ENCODE measurements at places on chromosomes 7 and 10. TPM values are rescaled to one million over a fixed set of nuclear protein-coding genes. Genes with fewer than 3 reads are reported as not detected.

DNA sequence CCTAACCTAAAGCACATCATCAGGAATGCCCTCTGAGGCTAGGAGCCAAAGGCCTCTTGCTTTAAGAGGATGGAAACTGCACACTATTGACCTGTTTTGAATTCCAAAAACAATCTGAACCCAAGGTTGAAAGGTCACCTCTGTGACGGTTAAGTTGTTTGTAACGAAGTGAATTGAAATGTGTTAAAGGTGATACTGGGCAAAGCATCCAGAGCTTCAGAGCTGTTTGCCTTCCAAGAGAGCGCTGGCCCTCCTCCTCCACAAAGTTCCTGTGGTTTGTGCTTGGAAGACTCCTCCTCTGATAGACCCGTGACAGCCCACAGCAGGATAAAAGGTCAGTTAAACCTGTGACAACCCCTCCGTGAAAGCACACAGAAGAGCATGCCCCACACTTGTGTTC lies 133.7 kb upstream of the CTTNBP2 start:
- DNase-seq: no peak

DNA sequence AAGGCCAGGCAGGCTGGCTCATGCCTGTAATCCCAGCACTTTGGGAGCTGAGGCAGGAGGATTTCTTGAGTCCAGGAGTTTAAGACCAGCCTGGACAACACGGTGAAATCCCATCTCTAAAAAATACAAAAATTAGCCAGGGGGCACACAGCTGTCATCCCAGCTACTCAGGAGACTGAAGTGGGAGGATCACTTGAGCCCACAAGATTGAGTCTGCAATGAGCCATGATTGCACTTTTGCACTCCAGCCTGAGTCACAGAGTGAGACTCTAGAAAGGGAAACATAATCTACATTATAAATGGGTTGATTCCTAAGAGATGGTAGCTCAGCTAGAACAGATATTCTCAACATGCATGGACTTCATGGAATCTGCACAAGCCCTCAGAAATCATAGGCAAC lies 6.3 kb upstream of the LIPF start:
- no peak for DNase-seq

DNA sequence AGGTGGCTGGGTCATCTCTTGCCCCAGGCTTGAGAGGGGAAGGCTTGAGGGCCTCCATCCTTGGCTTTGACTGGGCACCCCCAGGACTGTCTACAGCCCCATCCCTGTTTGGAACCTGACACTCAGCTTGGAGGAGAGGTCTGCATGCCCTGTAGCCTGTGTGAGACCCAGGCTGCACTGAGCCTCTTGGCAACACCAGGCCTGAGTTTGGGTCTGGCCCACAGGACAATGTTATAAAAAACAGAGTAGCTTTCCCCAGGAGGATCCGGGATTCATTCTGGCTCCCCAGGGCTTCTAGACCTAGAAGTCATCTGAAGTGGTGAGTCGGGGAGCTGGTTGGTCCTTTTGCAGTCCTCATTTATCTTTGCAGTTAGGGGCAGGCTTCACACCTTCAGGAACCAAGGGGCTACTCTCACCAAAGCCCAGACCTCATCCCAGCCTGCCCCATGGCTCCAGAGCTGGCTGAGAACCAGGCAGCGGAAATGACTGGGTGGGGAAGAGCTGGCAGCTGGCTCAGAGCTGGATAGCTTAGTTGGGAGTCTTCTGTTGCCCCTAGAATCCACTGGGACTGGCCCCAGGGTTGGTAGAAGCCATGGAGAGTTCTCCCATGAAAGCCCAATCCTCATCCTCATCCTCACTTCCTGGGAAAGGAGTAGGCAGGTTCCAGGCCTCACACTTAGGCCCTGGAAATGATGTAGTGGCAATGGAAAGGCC lies 68.8 kb downstream of the ADCYAP1R1 start:
- no peak for DNase-seq

DNA sequence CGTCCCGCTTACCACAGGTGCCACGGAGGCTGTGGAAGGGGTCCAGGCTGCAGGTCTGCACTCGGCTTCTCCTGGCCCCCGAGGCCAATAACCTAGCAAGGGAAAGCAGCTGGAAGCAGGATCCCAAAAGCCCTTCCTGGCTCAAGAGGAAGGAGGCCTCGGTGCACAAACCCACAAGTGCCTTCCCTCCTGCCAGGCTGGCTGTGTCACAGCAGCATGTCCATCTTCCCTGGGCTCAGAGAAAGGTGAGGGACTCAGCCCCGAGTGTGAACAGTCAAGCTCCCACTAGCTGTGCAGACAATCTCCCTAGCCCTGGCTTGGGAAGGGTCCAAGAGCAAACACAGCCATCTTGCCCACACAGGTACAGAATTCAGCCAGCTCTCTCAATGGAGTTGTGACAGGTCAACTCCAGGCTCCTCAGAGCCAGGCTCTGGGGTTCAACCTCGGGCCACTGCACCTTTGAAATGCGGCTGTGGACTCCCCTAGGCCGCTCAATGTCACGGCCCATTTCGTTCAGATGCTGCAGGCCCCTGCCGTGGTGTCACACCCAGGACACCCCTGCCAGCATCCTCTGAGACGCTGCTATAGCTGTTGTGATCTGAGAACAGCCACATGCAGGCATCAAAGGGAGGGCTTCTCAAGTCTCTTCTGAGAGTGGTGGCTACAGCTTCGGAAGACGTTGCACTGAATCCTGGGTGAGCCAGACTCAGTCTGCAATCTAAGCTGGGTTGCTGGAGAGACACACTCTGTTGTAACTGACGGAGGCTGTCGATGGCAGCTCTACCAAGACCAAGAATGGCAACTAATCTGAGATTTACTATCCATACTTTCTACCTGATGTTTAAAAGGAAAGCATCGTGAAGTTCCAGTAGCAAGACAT lies 137.9 kb downstream of the DIP2C start:
- no peak for DNase-seq

DNA sequence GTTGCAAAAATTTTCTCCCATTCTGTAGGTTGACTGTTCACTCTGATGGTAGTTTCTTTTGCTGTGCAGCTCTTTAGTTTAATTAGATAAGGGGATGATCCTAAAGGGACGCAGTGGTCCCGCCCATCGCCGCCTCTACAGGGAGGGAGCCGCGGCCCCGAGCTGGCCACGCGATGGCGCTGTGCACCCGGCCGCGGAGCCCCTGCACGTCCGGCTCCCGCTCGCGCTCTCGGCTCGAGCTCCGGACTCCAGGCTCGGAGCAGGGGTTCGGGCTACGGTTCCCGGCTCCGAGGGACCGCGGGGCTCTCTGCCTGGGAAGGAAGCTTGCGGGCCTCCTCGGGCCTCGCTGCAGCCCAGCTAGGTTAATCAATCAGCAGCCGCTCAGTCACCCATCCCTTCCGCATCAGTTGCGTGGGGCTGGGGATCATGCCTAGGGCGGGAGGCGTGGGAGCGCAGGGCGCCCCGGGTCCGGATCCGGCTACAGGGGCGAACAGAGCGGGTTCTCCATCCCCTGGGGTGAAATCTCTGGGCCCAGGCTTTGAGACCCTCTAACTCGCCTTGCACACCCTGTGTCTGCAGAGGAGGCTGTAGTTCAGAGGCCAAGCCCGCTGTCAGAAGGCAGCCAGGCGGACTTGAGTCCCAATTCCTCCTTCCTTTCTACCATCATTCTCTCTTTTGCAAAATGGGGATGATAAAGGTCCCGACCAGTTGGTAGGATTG lies 97.9 kb downstream of the WDR11 start:
- peak; percentile 72 for DNase-seq

GRCh38 chr7:47573758-47574481 lies 8.0 kb downstream of the TNS3 start:
- no peak for DNase-seq

- DNase-seq: no peak
These were observed 54.0 kb upstream of the KCNIP2 start for GRCh38 chr10:101897633-101898032.

- DNase-seq: no peak
These were observed 325.9 kb downstream of the GFRA1 start for GRCh38 chr10:115947104-115947503.

The TMEM213 gene
- not detected for total RNA-seq

The CPXM2 gene
- not detected for total RNA-seq

The VAX1 gene
- total RNA-seq: not detected
